Mucosa of gallbladder (tissue), 1 donor: ENCODE measurements at places on chromosomes 1 and 21. TPM values are rescaled to one million over a fixed set of nuclear protein-coding genes. Genes with fewer than 3 reads are reported as not detected.
A peak's percentile ranks its signal among the peaks of the same experiment; 100 is the strongest.

- DNase-seq: peak; percentile 57
Measured at GRCh38 chr1:50978144-50978851, 8.3 kb downstream of the CDKN2C start.

DNA sequence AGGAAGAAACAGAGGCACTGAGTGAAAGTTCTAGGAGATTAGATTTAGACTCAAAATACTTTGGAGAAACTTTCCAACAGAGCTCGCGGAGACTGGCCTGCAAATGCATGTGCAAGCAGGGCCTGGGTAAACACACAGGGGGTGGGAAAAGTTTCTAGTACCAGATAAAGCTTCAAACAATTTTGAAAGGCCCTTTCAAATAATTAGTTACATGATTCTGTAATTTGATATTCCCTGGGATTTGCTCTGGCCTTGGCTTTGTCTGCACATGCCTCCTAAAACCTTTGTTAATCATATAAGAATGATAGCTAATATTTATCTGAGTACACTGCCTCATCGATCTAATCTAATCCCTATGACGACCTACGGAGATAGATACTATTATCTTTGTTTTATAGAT lies 31.3 kb downstream of the VTCN1 start:
- DNase-seq: no peak

- DNase-seq: no peak
Measured at GRCh38 chr1:193747579-193747978, 561.2 kb upstream of the B3GALT2 start.

GRCh38 chr1:10237157-10237539 lies 26.8 kb downstream of the KIF1B start:
- DNase-seq: no peak

DNA sequence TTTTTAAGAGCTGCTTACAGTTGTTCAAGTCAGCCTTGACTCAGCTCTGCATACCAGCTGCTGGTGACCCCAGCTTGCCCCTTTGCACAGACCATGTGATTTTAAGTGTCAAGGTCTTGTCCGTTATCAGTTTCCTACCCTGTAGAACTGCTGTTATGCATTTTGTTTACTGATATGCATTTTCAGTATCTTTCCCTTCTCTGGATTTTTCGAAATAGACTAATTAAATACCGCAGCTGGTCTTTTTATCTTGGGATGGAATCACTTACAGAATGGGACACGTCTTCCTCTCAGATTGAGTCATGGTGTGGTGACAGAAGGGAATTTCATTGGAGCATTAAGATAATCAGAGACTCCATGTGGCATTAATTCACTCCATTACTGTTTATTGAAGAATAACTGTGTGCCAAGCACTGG lies 145.6 kb downstream of the FMN2 start:
- DNase-seq: no peak

Gene THEMIS2
- total RNA-seq: 18.3 TPM

Gene AQP10
- total RNA-seq: 0.32 TPM

Gene VHLL
- total RNA-seq: not detected

Gene CRYBG2
- 25.5 TPM for total RNA-seq

Gene LDLRAD2
- total RNA-seq: 0.26 TPM
